ENCODE measurements at places on chromosomes 6 and 20. TPM values are rescaled to one million over a fixed set of nuclear protein-coding genes. Genes with fewer than 3 reads are reported as not detected.

The PTPRK gene
- total RNA-seq: 93.7 TPM

DNA sequence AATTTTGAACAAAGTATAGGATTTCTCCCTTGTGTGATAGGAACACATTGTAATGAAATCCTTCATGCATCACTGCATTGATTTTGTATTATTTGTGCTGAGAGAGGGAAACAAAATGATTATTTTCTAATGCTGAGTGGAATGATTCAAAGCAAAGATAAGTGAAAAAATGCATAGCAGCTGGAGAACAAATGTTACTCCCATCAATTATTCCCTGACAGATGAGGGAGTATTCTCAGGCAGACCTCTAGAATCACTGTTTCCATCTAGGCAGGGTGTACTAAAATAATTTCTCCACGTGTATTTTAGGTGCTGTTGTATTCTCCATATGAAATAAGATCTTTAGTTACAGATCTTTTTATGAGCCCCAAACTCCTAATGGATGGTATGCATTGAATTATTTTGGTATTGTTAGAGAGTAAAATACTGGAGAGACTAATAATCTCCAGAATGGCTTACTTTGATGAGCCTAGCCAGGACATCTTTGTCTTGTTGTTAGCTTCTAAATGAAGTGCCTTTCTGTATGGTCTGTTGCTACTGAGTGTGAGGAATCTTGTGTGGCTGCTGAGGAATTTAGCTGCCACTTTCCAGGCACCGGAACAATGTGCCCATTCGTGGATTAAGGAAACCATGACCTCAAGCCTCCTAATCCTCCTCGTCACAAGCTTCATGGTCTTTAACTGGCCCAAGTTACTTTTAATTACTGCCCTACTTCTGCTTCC lies 39.6 kb downstream of the RNF217 start:
- peaks cover 4% of the 10 kb centered on the region for H3K36me3 ChIP-seq
- H3K4me3 ChIP-seq: no peak overlapping the region
- H3K27me3 ChIP-seq: no peaks in the 10 kb centered on the region
- DNase-seq: no peak

DNA sequence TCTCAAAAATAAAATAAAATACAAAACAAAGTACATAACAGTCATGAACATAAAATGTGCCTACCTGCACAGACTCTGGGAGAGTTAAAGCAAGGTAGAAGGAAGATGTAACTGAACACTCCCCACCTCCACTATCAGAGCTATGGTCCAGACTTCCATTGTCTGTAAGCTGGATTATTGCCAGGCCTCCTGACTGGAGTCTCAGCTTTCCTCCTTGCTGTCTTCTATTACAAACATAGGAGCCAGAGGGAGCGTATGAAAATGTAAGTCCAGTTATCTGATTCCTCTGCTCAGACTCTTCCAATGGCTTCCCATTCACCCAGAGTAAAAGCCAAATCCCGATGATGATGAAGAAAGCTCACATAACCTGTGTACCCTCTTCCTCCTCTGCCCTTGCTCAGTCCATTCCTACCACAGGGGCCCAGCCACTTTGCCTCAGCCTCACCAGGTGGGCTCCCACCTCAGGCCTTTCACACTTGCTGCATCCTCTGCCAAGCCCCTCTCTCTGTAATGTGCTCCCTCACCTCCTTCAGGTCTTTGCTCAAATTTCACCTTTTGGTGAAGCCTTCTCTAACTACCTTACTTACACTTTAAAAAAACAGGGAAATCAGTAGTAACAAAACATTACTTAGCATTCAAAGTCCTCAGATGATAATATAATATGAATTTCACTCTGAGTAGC lies 194.1 kb downstream of the RIMS1 start:
- H3K36me3 ChIP-seq: no peaks in the 10 kb centered on the region
- no peaks in the 10 kb centered on the region for H3K27me3 ChIP-seq
- H3K27ac ChIP-seq: no peak overlapping the region
- DNase-seq: no peak
- no peak overlapping the region for H3K4me3 ChIP-seq
- peaks cover 3% of the 10 kb centered on the region for H3K4me1 ChIP-seq

- H3K36me3 ChIP-seq: peaks cover 58% of the 10 kb centered on the region
- no peak overlapping the region for H3K27ac ChIP-seq
- H3K27me3 ChIP-seq: no peaks in the 10 kb centered on the region
- H3K4me3 ChIP-seq: no peak overlapping the region
These were observed 31.6 kb upstream of the GJA10 start for GRCh38 chr6:89862698-89863097.

The IL17A gene
- total RNA-seq: not detected

GRCh38 chr6:30725713-30726505 lies 5.8 kb downstream of the TUBB start:
- no peak overlapping the region for H3K4me3 ChIP-seq

DNA sequence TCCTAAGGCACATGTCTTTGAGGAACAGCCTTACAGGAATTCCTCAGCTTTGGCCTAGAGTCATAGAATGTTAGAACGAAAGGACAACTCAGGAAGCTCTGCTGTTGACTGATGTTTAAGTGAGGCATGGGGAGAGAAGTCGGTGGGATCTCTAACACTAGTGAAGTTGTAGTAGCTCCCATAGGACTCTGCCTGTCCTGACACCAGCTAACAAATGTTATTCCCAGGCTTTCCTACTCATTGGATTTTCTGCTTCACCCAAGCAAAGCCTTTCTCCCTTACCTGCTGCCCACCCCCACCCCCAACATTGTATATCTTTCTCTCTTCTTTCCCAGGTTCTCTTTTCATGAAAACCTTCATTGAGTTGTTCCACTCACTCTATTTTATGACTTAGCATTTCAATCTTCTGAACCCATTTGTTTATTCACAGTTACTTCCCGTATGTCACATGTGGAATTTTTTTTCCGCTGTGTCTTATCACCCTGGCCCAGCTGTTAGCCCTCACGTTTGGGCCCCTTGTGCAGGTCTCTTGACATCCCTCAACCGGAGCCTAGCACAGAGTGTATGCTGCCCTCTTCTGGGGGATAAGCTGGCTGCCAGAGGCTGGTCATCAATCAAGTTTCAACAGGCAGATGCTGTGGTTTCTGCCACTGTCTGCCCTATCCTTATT lies 39.2 kb upstream of the RNF8 start:
- no peak overlapping the region for H3K4me3 ChIP-seq
- peaks cover 5% of the 10 kb centered on the region for H3K4me1 ChIP-seq
- peak overlapping the region; percentile 25 for H3K27ac ChIP-seq
- DNase-seq: no peak
- H3K36me3 ChIP-seq: peaks cover 10% of the 10 kb centered on the region

The ZNF391 gene
- total RNA-seq: 9.8 TPM

DNA sequence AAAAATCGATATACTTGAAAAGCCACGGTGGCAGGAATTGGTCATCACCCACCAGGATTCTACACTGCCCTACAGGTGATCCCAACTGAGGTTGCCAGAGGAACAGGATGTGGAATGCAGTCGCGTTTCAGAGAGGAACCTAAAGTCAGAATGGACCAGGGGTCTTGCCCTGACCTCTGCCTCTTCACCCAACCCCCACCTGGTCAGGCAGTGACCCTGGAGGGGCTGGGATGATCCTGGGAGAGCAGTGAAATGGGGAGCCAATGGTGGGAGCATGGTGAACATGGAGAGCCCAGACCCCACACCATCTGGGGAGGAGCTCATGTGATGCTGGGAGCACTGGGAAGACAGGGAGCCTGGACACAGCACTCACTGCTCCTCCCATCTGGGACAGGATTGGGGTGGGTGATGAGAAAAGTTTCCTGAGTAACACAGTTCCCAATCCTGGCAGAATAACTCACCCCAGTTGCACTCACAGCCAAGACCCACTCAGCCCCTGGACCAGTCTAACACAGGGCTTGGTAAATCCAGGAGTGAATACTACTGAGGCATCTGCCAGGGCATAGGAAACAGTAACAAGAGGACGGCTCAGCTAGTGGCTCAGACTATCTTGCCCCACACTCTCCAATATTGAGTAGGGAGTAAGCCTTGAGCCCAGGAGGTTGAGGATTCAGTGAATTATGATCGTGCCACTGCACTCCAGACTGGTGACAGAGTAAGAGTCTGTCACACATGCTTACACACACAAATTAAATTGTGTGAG lies 1.7 kb upstream of the ULBP2 start:
- H3K36me3 ChIP-seq: no peaks in the 10 kb centered on the region
- no peak overlapping the region for H3K4me3 ChIP-seq
- H3K4me1 ChIP-seq: peaks cover 6% of the 10 kb centered on the region
- DNase-seq: no peak
- H3K27ac ChIP-seq: no peak overlapping the region

DNA sequence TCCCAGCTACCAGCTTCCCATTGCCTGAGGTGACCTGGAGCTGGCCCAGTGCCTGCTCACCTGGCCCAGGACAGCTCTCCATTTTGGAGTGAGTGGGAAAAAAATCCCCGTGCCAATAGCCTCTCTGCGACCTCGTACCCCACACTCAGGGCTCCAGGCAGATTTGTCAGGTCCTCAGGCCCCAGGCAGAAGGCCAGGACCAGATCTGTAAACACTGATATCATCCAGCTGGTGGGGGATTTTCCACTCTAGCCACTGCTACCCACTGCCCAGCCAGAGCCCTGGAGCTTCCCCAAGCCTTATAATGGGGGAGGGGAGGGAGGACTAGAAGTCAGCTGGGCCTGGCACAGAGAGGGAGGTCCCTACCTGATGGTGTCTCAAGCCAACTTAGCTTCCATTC lies 1.3 kb upstream of the PGC start:
- H3K4me3 ChIP-seq: no peak overlapping the region
- no peak for DNase-seq
- peaks cover 5% of the 10 kb centered on the region for H3K4me1 ChIP-seq

The NOTCH4 gene
- total RNA-seq: 4.7 TPM

DNA sequence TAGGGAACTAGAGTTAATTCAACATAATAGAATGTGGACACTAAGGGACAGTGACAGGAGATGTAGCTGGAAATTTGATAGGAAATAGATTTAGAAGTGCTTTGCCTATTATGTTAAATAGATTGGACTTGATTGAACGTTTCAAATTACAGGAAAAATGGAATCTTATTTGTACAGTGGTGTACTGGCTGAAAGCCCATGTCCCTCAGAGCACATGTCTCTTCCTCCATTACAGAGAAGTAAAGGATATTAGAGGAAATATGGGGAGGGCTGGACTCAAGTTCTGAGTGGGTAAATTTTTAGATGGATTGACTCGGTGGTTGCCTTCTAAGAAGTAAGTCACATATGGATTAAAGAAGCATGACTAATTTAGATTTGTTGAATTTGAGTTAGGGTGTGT lies 11.4 kb downstream of the PKIB start:
- H3K27ac ChIP-seq: peak overlapping the region; percentile 54
- DNase-seq: no peak
- no peaks in the 10 kb centered on the region for H3K36me3 ChIP-seq
- no peak overlapping the region for H3K4me3 ChIP-seq
- H3K4me1 ChIP-seq: peaks cover 24% of the 10 kb centered on the region
- no peaks in the 10 kb centered on the region for H3K27me3 ChIP-seq

DNA sequence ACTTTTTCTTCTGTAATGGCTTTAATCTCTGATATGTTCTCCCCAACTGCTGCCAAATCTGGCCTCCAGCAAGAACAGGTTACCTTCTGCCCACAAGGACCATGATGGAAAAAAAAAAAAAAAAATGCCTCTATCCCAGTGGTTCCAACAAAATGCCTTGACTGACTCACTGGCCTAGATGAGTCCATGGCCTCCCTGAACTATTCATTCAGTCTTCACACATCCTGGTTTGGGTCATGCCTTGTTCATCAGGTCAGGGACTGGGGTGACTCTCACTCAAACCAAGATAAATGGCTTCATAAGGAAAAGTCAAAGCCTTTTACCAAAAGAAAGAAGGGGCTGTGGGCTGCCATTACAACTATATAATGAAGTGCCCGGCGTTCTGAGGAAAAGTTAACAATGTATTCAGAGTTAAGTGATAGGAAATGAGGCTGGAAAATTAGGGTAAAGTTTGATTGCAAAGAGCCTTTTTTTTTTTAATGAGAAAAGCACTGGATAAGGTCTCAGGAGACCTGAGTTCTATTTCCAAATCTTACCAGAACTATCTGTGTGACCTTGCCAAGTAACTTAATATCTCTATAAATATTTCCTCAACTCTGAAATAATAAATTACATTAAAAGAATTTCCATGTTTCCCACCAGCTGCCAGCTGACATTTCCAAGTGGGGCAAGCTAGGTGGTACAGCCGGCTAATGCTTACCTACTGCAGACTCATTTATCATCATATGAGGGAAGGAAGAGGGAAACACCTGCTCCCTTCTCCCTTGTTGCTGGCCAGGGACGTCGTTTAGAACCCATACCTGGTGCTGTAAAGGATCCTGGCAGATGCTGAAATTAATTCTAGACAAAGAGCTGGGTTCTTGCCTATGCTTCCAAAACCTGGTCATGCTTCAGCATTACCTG lies 380.0 kb upstream of the MARCKS start:
- H3K36me3 ChIP-seq: no peaks in the 10 kb centered on the region
- no peaks in the 10 kb centered on the region for H3K4me1 ChIP-seq
- H3K27ac ChIP-seq: no peak overlapping the region
- H3K4me3 ChIP-seq: no peak overlapping the region

- H3K4me1 ChIP-seq: no peaks in the 10 kb centered on the region
- H3K4me3 ChIP-seq: no peak overlapping the region
- H3K27me3 ChIP-seq: no peaks in the 10 kb centered on the region
- no peak overlapping the region for H3K27ac ChIP-seq
These were observed 157.5 kb upstream of the AHI1 start for GRCh38 chr6:135655055-135655454.

The SALL4 gene
- total RNA-seq: 156 TPM

The IRAK1BP1 gene
- 10.7 TPM for total RNA-seq

DNA sequence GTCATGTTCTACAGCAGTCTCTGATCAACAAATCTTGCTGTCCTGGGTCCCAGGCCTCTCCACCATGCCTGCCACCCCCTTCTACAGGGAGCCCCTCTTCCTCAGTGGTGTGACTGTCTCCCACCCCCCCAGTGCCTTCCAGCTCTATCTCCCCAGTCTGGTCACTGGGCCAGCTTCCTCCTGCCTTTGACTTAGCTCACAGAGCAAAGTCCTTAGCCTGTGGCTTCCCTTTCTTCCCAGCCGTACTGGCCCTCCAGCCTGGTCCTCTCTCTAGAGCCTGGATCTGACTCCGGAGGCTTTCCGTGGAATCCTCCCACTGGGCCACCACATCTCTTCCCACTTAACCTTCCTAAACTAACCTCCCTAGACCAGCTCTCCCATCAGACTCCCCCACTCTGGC lies 17.0 kb downstream of the MAPK13 start:
- no peaks in the 10 kb centered on the region for H3K4me1 ChIP-seq
- no peak overlapping the region for H3K4me3 ChIP-seq
- no peak for DNase-seq

The PSORS1C1 gene
- total RNA-seq: not detected

GRCh38 chr20:24522452-24523330 lies 53.3 kb downstream of the SYNDIG1 start:
- H3K27me3 ChIP-seq: peaks cover 2% of the 10 kb centered on the region
- no peaks in the 10 kb centered on the region for H3K36me3 ChIP-seq
- no peak overlapping the region for H3K27ac ChIP-seq
- H3K4me3 ChIP-seq: no peak overlapping the region

The TRIM15 gene
- not detected for total RNA-seq

The CTAGE9 gene
- not detected for total RNA-seq

The PBOV1 gene
- total RNA-seq: not detected

Data from progenitor cell of endocrine pancreas (in vitro differentiated cells).